ENCODE measurements at places on chromosomes 12 and 14. TPM values are rescaled to one million over a fixed set of nuclear protein-coding genes. Genes with fewer than 3 reads are reported as not detected.

- H3K36me3 ChIP-seq: no peaks in the 10 kb centered on the region
- no peaks in the 10 kb centered on the region for H3K4me1 ChIP-seq
- H3K27ac ChIP-seq: no peak overlapping the region
Observed at GRCh38 chr12:87793131-87793530, 236.1 kb downstream of the C12orf50 start.

GRCh38 chr12:118582863-118583262 is 206.5 kb downstream of the SUDS3 start:
- no peaks in the 10 kb centered on the region for H3K4me1 ChIP-seq
- no peaks in the 10 kb centered on the region for H3K36me3 ChIP-seq
- no peak overlapping the region for H3K4me3 ChIP-seq
- DNase-seq: no peak
- peaks cover 9% of the 10 kb centered on the region for H3K27me3 ChIP-seq
- no peak overlapping the region for H3K27ac ChIP-seq

CLEC9A gene
- total RNA-seq: not detected

GRCh38 chr12:104446646-104447421 is 9.9 kb upstream of the CHST11 start:
- no peak overlapping the region for H3K4me3 ChIP-seq
- no peaks in the 10 kb centered on the region for H3K36me3 ChIP-seq
- no peak overlapping the region for H3K27ac ChIP-seq
- no peaks in the 10 kb centered on the region for H3K4me1 ChIP-seq
- no peaks in the 10 kb centered on the region for H3K27me3 ChIP-seq
